ENCODE measurements at places on chromosomes 4 and X. TPM values are rescaled to one million over a fixed set of nuclear protein-coding genes. Genes with fewer than 3 reads are reported as not detected.

CT55 gene
- total RNA-seq = not detected

- no peak for ATAC-seq
Observed at GRCh38 chr4:628311-628741, 3.0 kb downstream of the PDE6B start.

- peak; percentile 57 for ATAC-seq
Observed at GRCh38 chr4:112075129-112075753, 70.0 kb upstream of the FAM241A start.

DNA sequence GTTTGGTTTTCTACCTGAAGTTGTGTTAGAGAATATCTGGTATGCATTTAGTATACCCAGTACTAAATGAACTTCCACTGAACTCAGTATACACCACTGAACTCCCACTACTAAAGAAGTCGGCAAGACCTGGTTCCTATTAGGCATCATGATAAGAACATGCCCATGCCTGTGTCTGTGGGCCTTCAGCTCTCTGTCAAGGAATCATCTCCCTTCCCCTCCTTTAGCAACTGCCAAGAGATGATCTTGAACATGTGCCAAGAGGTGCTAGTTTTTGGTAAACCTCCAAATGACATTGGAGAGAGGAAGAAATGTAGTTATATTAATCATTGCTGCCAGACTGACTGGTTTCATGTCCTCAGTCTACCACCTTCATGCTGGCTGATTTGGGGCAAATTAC is 113.2 kb downstream of the ATP10D start:
- no peak for ATAC-seq

Measured in esophagus mucosa (tissue), 1 donor.